ENCODE measurements at places on chromosomes 7 and 10.

GRCh38 chr10:22370320-22370719 lies 25.0 kb downstream of the SPAG6 start:
- no peaks in the 10 kb centered on the region for H3K27me3 ChIP-seq
- H3K4me3 ChIP-seq: no peak overlapping the region
- no peak overlapping the region for H3K27ac ChIP-seq
- H3K4me1 ChIP-seq: no peaks in the 10 kb centered on the region

DNA sequence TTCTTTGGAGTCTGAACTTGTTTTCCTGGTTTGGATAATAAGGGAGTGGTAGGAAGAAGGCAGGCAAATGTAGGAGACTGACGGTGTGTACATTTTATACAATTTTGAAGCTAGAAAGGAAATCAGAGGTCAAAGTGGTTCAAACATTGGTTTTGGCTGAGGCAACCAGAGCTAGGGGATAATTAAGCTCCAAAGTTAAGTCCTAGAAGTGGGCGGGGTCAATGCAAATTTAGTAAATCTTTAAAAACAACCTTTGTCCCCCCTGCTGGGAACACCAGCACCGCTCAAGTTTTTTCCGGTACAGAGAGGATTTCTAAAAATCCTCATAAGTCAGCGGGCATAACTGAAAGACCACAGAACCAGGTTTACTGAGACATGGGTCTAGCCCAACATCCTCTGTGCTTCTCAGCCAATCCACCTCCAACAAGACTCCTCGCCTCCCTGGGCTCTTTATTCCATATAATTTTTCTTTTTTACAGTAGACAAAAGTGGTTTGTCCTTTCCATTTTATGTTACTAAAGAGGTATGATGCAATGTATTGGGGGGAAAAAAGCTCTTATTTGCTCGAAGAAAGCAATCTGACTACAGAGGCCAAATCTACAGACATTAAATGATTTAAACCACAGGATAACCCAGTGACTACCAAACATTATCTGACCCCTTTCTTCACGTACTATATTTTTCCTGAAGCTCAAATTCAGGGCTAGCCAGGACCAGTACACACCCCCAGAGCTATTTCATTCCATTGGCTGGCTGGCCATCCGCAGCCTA lies 1.6 kb downstream of the GLUD1 start:
- H3K36me3 ChIP-seq: no peaks in the 10 kb centered on the region
- H3K27me3 ChIP-seq: no peaks in the 10 kb centered on the region
- DNase-seq: no peak
- H3K4me3 ChIP-seq: peak overlapping the region; percentile 48
- H3K4me1 ChIP-seq: peaks cover 31% of the 10 kb centered on the region

DNA sequence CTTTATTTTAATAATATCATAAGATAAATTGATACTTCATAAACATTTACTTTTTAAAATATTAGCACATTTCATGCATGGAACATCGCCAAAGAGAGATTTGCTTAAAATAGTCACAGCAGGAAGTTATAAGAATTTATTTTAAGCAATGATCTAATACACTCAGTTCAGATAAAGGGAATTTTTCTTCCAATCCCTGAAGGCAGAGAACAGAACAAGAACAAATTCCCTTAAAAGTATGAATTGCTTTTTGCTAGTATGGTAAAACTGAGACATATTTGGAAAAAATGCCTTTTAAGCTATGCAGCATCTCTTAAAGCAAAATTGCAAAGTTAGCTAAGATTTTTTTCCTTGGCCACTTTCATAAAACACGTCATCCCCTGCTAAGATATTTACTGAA lies 91.0 kb downstream of the SEMA3D start:
- no peak overlapping the region for H3K4me3 ChIP-seq
- DNase-seq: no peak
- no peak overlapping the region for H3K27ac ChIP-seq
- H3K4me1 ChIP-seq: no peaks in the 10 kb centered on the region
- H3K27me3 ChIP-seq: no peaks in the 10 kb centered on the region

- peak overlapping the region; percentile 92 for H3K4me3 ChIP-seq
- peak overlapping the region; percentile 92 for H3K27ac ChIP-seq
- no peaks in the 10 kb centered on the region for H3K27me3 ChIP-seq
Measured at GRCh38 chr7:129950191-129950932, 2.4 kb downstream of the UBE2H start.

DNA sequence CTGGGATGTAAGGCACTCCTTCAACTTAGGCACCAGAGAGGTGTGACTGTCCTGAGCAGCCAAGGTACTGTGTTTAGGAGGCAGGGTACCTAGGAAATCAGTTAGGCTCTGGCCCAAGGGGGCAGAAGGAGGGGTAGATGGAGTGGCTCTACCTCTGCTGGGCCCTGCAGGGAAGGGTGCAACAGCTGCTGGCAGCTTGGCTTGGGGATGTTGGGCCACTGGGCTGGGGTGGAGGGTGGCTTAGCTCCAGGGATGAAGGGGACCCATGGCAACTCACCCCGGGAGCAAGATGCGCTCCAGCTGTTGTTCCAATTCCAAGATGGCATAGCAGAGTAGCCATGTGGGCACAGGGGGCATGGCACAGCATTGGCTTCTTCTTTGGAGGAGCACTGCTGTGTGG lies 42.1 kb downstream of the NEURL1 start:
- DNase-seq: no peak
- no peaks in the 10 kb centered on the region for H3K27me3 ChIP-seq
- no peak overlapping the region for H3K27ac ChIP-seq
- H3K4me1 ChIP-seq: no peaks in the 10 kb centered on the region

DNA sequence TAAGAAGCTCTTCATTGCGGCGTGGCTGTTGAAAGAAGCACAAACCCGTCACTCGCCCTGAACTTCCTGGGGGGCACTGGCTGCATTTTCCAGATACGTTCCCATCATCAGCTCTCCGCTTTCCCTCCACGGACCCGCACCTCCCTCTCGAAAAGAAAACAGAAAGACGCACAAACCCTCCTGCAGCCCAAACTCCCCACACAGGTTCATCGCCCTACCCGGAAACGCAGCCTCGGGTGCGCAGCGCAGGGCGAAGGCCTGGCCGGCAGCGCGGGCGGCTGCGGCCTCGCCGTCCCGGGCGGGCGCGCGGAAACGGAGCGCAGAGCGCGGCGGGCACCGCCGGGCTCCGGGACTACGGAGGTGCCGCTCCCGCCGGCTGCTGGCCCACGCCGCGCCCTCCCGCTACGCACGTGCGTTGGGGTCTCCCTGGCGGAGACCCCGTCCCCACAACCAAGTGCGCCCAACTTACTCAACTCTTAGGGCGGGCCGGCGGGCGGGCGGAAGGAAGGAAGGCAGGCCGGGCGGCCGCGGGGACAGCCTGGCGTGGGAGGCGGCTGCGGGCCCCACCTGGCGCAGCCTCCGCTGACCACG lies 822 bp downstream of the ZNF800 start:
- H3K4me1 ChIP-seq: peaks cover 14% of the 10 kb centered on the region
- no peaks in the 10 kb centered on the region for H3K27me3 ChIP-seq
- peaks cover 12% of the 10 kb centered on the region for H3K36me3 ChIP-seq

- H3K4me1 ChIP-seq: peaks cover 4% of the 10 kb centered on the region
- H3K27ac ChIP-seq: peak within 1 kb of the TSS; percentile 91
- H3K27me3 ChIP-seq: no peaks in the 10 kb centered on the region
- H3K36me3 ChIP-seq: no peaks in the 10 kb centered on the region
Measured at GRCh38 chr7:156640257-156640948, at the start of gene RNF32. RNF32 (plus strand) TSS chr7:156640774; CDS start chr7:156643878, 3,104 bp downstream.

DNA sequence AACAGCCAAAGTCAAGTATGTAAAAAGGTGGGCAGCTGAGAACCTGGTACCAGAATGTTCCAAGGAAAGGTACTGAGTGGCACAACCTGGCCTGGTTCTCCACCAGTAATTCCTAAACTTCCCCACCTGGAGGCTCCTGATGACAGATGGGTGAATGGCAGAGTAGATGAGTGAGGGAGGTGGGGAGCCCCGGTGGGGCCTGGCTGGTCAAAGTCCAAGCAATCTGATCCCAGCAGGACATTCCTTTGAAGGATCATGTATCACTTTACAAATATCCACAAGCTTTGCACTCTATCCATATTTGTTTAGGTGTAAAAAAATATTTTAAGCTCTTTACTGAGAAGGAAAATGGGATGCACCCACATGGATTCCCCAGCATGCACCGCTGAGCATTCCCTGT lies 250.2 kb downstream of the DPP6 start:
- no peak overlapping the region for H3K27ac ChIP-seq
- no peaks in the 10 kb centered on the region for H3K27me3 ChIP-seq
- no peaks in the 10 kb centered on the region for H3K36me3 ChIP-seq
- no peaks in the 10 kb centered on the region for H3K4me1 ChIP-seq
- H3K4me3 ChIP-seq: no peak overlapping the region
- DNase-seq: no peak

- no peak overlapping the region for H3K27ac ChIP-seq
- no peaks in the 10 kb centered on the region for H3K36me3 ChIP-seq
- DNase-seq: no peak
- H3K4me3 ChIP-seq: no peak overlapping the region
- H3K27me3 ChIP-seq: no peaks in the 10 kb centered on the region
Measured at GRCh38 chr7:7512861-7513597, 22.6 kb downstream of the COL28A1 start.

- H3K4me3 ChIP-seq: no peak overlapping the region
- DNase-seq: no peak
- no peaks in the 10 kb centered on the region for H3K27me3 ChIP-seq
- H3K27ac ChIP-seq: no peak overlapping the region
Measured at GRCh38 chr10:79552143-79552542, 8.1 kb downstream of the SFTPA2 start.

DNA sequence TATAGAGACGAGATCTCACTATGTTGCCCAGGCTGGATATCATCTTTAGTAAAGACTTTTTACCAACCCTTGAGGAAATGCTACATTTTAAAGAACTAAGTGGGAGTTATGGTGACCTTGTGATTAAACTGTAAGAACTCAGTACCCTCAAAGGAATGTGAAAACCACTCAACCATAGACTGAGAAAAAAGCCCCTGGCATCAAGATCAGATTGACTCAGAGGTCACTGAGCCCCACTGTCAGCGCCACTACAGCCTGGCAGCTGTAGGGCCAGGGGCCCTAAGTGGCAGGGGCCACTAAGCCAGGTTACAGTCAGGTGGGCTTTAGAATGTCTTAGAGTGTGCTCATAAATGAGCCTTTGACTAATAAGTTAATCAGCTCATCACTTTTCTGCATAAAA lies 55.9 kb downstream of the APBB1IP start:
- H3K36me3 ChIP-seq: peaks cover 42% of the 10 kb centered on the region
- no peak overlapping the region for H3K27ac ChIP-seq
- H3K27me3 ChIP-seq: no peaks in the 10 kb centered on the region
- no peaks in the 10 kb centered on the region for H3K4me1 ChIP-seq
- DNase-seq: no peak
- H3K4me3 ChIP-seq: no peak overlapping the region

DNA sequence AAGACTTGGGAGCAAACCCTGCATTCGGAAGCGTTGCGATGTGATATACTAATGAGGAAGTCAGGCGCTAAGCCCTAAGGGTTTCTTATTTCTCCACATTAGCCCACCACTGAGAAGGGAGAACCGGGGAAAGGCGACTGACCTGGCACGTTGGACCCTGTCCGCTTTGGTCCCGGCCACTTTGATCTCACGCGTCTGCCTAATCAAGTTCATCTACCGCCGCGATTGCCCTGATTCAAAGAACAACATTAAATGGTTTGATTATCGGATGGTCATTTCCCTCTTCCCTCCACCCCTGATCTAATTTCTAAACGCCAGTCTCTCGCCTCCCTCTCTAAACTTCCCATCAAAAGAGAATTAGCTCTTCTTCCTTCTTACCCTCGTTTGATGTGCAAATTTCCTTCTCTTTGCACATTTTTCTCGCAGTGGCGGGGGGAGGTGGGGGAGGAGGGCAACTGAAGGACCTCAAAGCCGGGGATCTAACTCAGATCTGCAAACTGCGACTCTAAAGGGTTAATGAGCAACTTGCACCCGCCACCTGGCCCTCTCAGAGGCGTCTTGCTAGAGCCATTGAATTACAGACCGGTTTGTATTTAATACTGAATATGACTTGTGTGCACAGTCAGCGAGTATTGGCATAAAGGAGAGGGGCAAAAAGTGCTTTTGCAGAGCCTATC lies 687 bp upstream of the DKK1 start:
- H3K27me3 ChIP-seq: no peaks in the 10 kb centered on the region
- H3K4me1 ChIP-seq: no peaks in the 10 kb centered on the region
- DNase-seq: no peak
- H3K27ac ChIP-seq: no peak overlapping the region
- H3K4me3 ChIP-seq: no peak overlapping the region

GRCh38 chr7:136228171-136228570 lies 251.0 kb upstream of the MTPN start:
- no peaks in the 10 kb centered on the region for H3K27me3 ChIP-seq
- DNase-seq: no peak
- H3K4me1 ChIP-seq: no peaks in the 10 kb centered on the region
- no peaks in the 10 kb centered on the region for H3K36me3 ChIP-seq

DNA sequence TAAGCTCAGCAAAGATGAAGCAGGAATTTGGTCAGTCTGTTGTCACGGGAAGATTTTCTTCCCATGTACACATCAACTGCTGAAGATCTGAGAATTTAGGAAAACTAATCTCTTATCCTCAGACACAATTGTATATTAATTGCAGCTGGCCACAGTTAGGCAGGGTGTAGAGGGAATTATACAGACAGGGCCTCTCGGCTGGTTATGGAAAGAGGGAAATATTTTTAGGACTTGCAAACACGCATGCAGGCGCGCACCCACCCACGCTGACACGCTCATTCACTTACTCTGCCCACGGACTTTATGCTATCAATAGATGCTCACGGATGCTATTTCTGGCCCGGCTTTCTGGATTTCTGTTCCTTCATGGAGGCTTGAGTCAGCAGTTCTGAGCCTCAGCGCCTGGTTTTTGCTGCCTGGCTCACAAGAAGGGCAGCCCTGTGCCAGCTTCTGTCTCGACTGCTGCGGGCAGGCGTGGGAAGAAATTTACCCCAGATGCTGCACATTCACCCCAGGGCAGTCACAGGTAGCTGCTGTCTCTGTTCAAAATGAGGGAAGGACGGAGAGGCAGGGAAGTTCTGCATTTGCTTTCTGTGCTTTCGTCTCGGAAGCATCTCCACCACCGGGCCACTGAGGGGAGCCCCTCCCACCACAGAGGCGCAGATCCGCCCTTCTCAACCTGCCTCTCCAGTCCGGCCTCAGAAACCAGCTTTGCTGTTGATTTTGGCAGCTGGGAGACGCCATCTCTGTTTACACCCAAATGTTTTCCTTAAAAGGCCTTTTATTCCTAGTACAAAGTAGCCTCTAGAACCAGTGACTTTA lies 116.3 kb upstream of the BTBD16 start:
- H3K4me3 ChIP-seq: no peak overlapping the region
- no peaks in the 10 kb centered on the region for H3K36me3 ChIP-seq
- no peaks in the 10 kb centered on the region for H3K27me3 ChIP-seq
- no peak overlapping the region for H3K27ac ChIP-seq
- DNase-seq: no peak

DNA sequence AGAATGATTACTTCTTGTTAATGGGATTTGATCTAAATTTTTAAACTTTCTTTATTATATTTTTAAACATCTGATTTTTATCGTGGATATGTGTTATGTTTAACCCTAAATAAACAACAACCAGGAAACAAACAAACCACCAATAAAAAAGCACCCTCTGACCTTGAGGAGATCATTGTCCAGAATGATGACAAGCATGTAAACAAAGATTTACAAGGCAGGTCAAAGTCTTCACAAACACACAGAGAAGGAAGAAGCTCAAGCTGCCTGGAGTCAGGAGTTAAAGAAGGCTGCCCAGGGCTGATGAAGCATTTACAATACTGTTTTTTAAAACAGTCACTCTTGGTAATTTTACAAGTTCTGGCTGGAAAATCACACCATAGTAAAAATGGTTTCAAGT lies 31.0 kb upstream of the EGFR start:
- no peaks in the 10 kb centered on the region for H3K36me3 ChIP-seq
- no peak overlapping the region for H3K4me3 ChIP-seq
- DNase-seq: no peak
- H3K4me1 ChIP-seq: no peaks in the 10 kb centered on the region
- H3K27me3 ChIP-seq: no peaks in the 10 kb centered on the region
- H3K27ac ChIP-seq: no peak overlapping the region

GRCh38 chr7:37921876-37922275 lies 1.4 kb downstream of the EPDR1 start:
- peaks cover 9% of the 10 kb centered on the region for H3K27me3 ChIP-seq
- H3K27ac ChIP-seq: no peak overlapping the region
- no peaks in the 10 kb centered on the region for H3K36me3 ChIP-seq
- H3K4me1 ChIP-seq: no peaks in the 10 kb centered on the region

All from effector memory CD4-positive, alpha-beta T cell (primary cell).